ENCODE measurements at places on chromosomes 12 and 14. TPM values are rescaled to one million over a fixed set of nuclear protein-coding genes. Genes with fewer than 3 reads are reported as not detected.

- no peak for DNase-seq
Measured at GRCh38 chr12:131413471-131413870, 297.4 kb upstream of the SFSWAP start.

GRCh38 chr14:38419579-38419978 lies 163.7 kb upstream of the CLEC14A start:
- no peak for DNase-seq

DNA sequence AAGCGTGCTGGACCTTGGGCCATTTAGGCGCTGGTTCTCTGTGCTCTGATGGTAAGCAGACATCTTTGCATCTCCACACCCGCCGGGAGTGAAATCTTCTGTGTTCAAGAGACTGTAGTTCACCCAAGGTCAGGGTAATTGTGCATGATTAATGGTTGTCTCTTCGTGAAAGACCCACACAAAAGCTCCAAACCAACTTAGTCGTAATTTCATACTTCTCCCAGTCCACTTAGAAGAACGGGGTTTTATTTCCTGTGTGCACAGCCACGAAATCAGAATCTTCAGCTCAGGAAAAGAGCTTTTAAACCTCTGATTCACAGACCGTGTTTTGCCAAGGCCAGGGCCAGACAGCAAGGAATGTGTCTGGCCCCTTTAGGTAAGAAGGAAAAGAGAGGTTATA lies 640.9 kb downstream of the MED13L start:
- DNase-seq = no peak

DNA sequence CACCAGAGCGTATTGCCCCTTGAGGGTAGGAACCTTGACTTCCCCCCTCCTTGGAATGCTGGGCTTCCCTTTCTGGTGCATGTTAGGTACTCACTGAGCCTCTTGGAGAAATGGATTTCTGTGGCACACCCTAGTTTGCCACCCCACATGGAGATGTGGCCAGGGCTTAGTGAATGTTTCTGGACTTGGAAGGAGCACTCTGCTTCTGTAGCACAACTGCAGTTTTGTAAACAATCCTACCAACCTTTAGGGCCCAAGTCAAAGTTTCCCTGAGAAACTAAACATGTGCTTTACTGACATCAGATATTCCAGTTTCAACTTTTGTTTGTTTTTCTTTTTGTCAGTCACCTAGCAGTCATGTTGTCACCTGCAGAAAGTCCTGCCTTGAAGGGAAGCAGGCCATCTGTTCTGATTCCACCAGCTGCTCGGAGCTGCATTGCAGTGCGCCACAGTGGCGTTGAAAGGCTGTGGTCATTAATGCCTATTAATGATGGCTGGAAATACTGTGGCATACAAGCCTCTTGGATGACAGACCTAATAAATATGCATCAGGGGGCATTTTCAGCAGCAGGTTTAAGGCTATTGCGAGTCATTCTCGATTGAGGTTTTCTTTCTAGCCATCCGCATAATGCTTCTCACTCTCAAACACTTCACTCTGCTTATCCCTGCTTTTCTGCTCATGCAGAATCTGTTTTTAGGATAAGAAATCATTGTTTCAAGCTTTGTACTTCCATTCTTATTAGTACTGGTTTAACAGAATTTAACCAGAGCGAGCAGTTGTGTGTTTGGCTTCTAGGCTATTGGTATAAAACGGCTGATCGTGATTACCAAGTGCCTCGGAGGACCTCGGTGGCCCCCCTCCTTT lies 7.8 kb downstream of the PELI2 start:
- no peak for DNase-seq

PLCZ1 gene
- not detected for total RNA-seq
